Fibroblast of the aortic adventitia (primary cell): ENCODE measurements at places on chromosomes 5 and 9.

DNA sequence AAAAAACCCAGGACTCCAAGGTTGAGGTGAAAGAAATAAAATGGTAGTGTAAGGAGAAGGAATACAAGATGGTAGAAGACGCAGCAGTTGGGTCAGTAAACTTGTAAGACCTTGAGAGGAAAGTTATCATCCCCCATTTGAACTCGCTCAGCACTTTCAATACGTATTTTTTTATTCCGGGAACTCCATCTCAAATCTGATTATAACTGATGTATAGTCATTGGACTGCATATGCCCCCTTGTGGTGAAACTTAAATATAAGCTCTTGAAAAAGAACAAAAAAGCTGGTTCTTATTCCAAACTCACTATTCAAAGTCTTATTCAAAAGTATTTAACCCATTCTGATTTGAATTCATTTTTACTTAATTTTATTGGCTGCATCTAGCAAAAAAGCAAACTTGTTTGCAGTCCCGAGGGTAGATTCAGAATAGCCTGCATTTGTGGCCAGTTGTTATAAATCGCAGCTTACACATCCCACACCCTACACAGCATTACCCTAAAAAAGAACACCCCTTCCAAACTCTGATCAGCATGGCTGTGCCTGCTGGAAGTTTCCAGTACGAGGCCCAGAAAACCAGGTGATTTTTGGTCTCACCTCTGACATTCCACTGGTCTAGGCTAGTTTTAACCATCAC lies 118.0 kb downstream of the ESM1 start:
- peak; percentile 85 for DNase-seq

GRCh38 chr5:149280802-149281201 lies 9.1 kb downstream of the AFAP1L1 start:
- DNase-seq, result no peak

- peak; percentile 52 for DNase-seq
These were observed 68.8 kb upstream of the SSBP2 start for GRCh38 chr5:81819556-81820317.

- DNase-seq, result no peak
These were observed 16.5 kb upstream of the IRX4 start for GRCh38 chr5:1899201-1899600.

DNA sequence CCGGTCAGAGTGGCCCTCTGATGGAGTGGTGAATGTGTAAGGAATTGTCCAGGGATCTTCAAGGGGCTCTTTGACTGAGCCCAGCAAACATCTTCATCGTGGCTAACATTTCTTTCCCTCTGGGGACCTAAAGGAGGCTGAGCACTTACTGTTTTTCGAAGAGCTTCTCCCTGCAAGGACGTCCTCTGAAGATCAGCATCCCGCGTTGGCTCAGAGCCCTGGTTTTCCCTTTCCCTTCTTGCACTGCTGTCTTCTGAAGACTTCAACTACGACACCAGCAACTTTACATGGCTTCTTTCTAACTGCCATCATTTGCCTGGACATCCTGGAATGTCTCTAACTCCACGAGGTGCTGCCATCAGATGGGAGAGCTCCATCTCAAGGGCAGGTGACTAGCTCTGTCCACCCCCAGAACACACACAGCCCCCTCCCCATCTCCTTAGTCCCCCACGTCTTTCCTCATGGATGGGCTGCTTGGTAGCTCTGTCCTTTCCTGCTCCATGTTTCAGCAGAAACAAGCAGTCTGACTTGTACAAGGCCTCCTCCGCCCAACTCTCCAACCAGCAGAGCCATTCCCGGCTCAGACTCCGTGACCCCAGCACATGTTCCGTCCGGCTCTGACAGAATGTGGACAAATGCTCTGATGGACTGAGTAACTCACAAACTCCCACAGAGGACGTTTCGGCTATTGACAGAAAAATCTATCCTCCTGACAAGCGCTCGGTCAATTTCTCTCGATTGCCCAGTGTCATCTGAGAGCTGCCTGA lies 17.1 kb downstream of the SHB start:
- no peak for DNase-seq

- DNase-seq, result peak; percentile 79
These were observed 96.3 kb upstream of the RANBP3L start for GRCh38 chr5:36397901-36398536.

DNA sequence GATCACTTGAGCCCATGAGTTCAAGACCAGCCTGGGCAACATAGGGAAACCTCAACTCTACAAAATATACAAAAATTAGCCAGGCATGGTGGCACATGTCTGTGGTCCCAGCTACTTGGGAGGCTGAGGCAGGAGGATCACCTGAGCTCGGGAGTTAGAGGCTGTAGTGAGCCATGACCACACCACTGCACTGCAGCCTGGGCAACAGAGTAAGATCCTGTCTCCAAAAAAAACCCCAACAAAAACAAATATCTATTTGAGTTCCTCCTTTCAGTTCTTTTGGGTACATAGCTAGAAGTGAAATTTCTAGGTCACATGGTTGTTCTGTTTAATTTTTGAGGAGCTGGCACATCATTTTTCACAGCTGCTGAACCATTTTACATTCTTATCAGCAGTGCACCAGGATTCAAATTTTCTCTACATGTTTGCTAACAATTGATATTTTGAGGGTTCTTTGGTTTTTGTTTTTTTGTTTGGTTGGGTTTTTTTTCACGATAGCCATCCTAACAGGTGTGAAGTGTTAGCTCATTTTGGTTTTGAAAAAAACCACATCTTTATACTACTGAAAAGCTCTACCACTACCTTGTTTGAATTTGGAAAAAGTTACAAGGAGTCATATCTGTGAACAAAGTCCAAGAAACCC lies 176.9 kb upstream of the SLC12A2 start:
- no peak for DNase-seq

- DNase-seq, result no peak
These were observed 235.9 kb upstream of the TRPM3 start for GRCh38 chr9:71357346-71357745.

DNA sequence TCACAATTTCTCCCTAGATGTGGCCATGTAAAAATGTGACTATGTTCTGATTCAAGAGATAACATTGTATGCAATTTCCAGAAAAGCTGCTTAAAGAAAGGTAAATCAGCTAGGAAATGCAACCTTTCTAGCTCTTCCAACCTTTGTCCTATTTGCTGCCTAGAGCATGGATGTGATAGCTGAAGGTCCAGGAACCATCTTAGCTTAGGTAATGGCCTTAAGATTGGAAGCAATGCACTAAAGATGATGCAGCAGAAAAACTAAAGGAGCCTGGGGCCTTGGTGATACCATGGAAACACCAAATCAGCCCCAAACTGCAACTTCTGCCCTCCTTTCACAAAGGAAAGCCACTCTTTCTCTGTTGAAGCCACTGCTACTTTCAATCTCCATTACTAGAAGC lies 27.0 kb downstream of the CPLANE1 start:
- no peak for DNase-seq

- DNase-seq, result no peak
These were observed 238.0 kb upstream of the IRX2 start for GRCh38 chr5:2989517-2989916.

DNA sequence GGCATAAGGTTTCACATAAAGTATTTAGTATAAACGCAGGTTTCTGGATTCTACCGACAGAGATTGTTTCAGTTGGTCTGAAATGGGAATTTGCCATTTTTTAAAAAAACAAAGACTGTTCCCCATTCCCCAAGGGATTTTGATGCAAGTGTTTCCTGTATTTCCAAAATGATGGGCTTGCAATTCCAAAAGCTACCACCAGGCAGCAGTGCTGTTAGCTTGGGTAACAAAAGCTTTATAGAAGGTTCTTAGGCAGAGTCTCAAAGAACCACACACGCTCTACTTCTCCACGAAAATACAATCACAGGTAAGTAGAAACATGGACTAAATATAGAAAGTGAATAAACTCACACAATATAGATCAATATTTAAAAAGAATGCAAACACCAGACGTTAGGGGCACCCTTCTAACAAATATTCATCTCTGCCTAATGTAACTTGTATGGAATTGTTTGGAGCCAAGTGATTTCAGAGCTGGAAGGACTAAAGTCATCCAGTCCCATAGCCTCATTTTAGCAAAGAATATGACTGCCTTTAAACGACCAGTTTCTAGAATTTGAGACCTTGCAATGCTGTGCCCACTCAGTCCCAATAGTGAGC lies 154.3 kb downstream of the SPOCK1 start:
- DNase-seq, result peak; percentile 87

DNA sequence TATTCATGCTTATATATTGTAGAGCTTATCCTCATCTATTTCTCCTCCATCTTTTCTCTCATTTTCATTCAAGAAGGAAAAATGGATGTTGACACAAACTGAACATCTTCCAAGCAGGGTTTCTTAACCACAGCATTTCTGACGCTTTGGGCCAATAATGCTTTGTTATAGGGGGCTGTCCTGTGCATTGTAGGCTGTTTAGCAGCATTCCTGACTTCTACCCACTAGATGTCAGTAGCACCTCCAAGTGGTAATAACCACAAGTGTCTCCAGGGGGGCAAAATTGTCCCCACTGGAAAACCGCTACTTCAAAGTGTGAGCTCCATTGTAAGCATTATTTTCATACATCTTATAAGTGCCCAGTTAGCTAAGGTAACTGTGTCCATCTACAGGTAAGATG lies 2.6 kb upstream of the TXNDC8 start:
- DNase-seq, result peak; percentile 35

DNA sequence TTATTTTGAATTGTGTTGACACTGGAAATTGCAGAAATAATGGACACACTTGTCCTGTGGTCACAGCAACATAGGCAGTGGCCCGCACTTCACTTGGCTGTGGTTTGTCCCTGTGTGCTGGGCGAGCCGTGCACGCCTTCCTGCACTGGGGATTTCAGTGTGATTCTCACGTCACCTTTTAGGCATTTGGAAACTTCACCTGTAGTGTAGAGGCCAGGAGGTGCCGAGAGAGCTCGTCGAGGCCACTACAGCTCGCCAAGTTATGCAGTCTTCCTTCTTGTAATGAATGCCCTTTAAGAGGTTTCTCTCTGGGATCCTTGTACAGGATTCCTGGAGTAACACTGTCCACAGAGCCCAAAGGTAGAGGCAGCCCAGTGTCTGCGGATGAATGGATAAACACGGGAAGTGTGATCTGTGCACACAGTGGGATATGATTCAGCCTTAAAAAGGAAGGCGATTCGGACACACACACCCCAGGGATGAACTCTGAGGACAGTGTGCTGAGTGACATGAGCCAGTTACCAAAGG lies 14.7 kb downstream of the TRAF2 start:
- no peak for DNase-seq

DNA sequence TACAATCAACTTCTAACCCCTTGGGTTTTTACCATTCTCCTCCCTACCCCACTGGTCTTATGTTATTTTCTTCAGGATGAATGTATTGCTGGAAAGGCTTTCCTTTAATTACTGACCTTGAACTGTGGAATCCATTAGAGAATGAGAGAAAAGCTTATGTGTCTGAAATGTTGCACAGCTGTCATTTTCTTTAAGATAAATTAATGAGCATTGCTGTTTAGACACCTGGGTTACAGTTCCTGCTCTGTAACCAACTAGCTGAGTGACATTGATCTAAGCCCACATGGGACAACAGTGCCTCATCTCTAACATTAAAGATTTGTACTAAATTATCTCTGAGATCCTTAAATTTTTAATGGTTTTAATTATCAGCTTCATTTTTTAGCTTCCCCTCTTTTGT lies 507.0 kb downstream of the TAF11L14 start:
- no peak for DNase-seq

DNA sequence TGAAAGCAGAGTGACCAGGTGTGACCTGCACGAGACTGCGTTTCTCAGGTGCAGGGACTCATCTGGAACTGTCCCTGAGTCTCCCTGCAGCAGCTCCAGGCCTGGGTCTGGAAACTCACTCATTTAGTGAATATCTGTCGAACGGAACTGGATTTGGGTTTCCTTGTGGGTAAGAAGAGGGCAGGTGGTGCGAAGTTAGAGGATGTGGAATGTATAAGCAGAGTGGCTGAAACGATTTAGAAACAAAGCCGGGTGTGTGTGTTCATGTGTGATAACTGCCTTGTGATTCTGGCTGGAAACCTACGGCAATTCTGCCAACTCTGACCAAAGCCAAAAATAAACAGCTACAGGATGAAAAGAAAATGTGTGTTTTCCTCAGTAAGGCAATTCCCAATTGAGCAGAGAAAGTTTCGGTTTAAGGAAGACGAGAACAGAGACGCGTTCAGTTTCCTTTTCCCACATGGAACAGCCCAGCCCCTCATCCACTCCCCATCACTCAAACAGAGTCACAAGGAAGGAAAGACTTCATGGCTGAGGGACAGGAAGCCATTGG lies 130.3 kb downstream of the NSG2 start:
- DNase-seq, result no peak

- DNase-seq, result no peak
These were observed 3.6 kb downstream of the TRIO start for GRCh38 chr5:14146725-14147124.

DNA sequence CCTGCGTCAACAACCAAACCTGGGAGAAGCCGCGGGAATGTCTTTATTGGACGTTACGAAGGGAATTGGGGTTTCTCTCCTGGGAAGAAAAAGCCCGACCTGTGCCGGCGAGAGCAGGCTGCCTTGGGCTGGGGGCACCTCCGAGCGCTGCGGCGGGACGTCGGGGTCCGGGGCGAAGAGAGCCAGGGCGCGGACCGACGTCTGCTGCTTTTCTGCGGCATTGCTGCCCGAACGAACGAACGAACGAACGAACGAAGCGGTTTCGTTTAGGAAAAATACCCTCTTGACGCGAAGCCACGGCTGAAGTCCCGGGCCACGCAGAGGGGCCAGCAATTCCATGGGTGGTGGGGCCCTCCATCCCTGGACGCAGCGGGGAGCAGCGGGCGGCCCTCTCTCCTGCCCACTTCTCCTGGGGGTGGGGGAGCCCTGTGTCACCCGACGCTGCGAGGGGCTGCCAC lies 4.8 kb upstream of the PITX1 start:
- no peak for DNase-seq

GRCh38 chr5:5613261-5613990 lies 190.9 kb downstream of the ICE1 start:
- no peak for DNase-seq

GRCh38 chr9:128495804-128496417 lies 8.6 kb upstream of the GLE1 start:
- DNase-seq, result no peak

GRCh38 chr9:79969393-79970145 lies 397.8 kb downstream of the TLE4 start:
- DNase-seq, result no peak

GRCh38 chr9:21505425-21506179 lies 23.5 kb upstream of the IFNE start:
- DNase-seq, result no peak

GRCh38 chr9:70600506-70600905 lies 186.0 kb upstream of the KLF9 start:
- DNase-seq, result peak; percentile 88

GRCh38 chr5:169339869-169340268 lies 38.9 kb upstream of the SLIT3 start:
- no peak for DNase-seq
